ENCODE measurements at places on chromosomes 4 and X.

- DNase-seq: no peak
Measured at GRCh38 chrX:132539611-132540010, 50.8 kb upstream of the MBNL3 start.

- DNase-seq: no peak
Measured at GRCh38 chr4:56940971-56941370, 33.3 kb downstream of the REST start.

- DNase-seq: no peak
Measured at GRCh38 chr4:181952478-181952877, 290.7 kb upstream of the TENM3 start.

- no peak for DNase-seq
Measured at GRCh38 chr4:78136109-78137081, 79.3 kb downstream of the FRAS1 start.

- no peak for DNase-seq
Measured at GRCh38 chr4:150585611-150586010, 3.7 kb downstream of the MAB21L2 start.

DNA sequence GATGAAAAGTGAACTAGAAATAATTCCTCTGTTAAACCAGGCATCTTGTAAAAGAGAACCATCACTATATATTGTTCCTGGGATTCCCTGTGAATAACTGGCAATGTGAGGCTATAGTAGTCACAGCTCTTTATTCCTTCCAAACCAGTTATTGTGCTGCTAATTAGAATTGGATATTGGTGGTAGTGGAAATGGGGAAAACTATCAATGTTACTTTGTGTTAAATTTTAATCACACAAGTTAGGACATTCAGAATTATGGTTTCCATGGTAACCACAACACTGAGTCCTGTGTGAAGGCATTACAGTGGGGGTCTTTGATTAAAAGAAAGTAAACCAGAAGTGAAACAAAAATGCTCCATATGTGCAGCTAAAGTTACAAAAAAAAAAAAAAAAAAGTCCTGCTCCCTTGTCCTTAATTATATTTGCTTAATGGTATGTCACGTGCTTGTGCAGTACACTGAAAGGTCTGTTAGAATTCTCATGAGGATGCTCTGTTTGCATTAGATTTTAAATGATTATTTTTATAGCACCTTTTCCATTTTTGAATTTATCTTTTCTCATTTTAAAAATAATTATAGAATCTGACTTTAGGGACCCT lies 200.4 kb downstream of the ADGRL3 start:
- no peak for DNase-seq

DNA sequence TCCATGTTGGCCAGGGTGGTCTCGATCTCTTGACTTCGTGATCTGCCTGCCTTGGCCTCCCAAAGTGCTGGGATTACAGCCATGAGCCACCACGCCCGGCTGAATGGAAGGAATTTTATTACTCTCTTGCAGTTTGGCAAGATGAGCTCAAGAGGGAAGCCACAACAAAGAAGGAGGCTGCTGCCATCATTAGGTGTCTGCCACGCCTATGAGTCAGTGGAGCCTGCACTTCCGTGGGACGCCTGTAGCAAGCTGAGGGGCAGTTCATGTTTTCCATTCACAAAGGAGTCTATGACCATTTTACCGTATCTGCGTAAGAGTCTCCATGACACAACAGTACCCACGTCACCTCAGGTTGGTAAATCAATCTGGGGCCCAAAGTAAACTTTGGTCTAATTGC lies 51.2 kb upstream of the CHRNA9 start:
- DNase-seq: no peak

GRCh38 chr4:61522312-61522711 lies 322.2 kb downstream of the ADGRL3 start:
- DNase-seq: no peak

- DNase-seq: no peak
Measured at GRCh38 chr4:103046416-103047290, 27.1 kb upstream of the SLC9B1 start.

- DNase-seq: no peak
Measured at GRCh38 chrX:31112226-31112999, 40.6 kb upstream of the FTHL17 start.

DNA sequence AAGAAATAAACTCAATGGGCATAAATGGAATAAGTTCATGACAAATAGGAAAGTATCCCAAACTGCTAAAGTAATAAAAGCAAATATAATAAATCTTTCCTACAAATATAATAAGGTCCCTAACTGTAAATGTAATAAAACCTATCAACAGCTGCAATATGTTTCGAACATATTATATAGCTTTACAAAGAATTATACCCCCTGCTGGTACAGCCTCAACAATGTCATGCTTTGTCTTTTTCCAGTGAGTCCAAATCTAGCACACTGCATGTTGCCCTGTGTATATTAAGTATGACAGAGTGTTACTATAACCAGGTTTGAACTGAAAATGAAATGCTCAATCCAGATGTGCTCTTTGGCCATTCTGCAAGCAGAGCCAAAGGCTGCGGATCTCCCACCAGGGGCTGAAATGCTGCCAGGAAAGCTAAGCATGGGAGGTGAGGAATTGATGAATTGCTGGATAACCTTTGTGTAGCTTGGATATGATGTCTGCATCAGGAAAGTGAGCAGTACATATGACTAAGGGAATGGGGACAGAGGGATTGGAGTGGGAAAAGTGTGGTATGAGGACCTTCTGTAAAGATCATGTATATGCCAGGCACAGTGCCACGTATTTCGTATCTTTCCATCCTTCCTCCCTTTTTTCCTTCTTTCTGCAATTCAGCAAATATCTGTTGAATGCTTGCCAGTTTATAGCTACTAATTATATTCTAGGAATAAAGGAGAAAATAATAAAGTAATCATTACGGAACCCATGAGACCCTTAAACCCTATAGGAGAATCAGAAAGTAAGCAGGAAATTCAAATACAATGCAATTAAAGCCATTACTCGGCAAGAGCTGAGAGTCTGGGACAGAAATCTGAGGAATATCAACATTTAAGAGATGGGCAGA lies 954.6 kb upstream of the LCORL start:
- no peak for DNase-seq

DNA sequence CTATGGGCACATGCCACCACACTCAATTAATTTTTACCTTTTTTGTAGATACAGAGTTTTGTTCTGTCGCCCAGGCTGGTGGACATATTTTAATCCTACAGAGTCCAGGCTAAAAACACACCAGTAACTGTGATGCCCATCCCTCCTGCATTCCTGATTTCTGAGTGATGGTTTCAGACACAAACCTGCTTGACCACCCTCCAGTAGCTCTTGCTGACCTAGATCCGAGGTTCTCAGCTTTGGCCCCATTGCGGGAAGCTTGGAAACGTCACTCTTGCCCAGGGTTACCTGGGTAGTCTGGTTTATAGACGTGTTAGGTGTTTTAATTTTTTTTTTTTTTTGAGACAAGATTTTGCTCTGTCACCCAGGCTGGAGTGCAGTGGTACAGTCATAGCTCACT lies 7.5 kb downstream of the CD99 start:
- no peak for DNase-seq

- DNase-seq: no peak
Measured at GRCh38 chr4:152996111-152996571, 60.0 kb downstream of the FHDC1 start.

- no peak for DNase-seq
Measured at GRCh38 chrX:86455495-86455894, 307.2 kb downstream of the DACH2 start.

GRCh38 chr4:152352215-152352614 lies 183.7 kb downstream of the FBXW7 start:
- DNase-seq: no peak

DNA sequence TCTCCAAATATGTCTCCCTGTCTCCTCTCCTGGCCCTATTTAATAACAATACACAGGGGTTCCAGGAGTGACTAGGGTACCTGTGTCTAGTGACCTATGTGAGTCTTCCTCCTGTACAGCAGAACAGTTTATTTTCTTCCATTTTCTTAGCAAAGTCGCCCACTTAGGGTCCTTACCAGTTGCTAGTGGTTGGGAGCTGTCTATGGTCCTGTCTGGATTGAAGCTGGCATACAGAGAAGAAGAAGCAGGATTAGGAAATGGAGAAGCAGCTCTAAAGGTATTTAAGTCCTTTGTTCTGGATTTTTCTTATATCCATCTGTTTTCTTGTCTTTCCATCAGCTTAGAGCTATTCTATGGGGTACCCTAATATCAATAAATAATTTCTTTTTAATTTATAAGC lies 587.1 kb upstream of the CPEB2 start:
- DNase-seq: no peak

GRCh38 chrX:134032441-134032840 lies 47.0 kb upstream of the GPC3 start:
- DNase-seq: no peak

GRCh38 chr4:96194993-96195392 lies 355.1 kb downstream of the PDHA2 start:
- no peak for DNase-seq

- no peak for DNase-seq
Measured at GRCh38 chr4:145420595-145421214, 60.9 kb upstream of the SMAD1 start.

DNA sequence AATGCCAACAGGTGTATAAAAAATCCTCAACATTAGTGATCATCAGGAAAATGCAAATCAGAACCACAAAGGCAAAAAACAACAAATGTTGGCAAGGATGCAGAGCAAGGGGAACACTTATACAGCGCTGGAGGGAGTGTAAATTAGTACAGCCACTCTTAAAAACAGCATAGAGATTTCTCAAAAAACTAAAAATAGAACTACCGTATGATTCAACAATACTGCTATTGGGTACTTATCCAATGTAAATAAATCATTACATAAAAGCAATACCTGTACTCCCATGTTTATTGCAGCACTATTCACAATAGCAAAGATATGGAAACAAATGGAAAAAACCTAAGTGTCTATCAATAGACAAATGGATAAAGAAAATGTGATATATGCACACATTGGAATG lies 171.3 kb downstream of the SLC7A11 start:
- DNase-seq: no peak

DNA sequence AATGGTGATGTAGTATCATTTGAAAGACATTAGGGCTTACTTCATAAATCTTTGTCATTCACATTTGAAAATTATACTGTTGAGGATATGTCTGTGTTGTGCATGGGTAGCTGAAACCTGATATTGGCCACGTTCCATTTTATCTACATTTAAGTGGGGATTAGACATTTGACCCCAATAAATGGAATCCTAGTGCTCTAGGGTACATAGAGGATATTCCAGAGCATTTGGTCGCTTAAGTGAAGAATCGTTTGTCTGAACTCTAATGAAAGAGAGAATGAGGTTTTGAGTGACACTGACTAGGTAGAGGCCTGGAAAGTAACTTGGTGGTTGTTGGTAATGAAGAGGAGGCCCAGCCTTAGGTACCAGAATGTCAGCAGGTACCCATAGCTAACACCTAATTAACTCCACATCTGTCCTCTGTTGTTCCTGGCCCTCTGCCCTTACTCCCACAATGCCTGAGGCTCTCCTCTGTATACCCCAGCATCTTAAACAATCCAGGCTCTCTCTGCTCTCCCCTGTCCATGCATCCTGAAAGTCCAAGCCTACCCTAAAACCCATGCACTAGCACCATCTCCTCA lies 299.5 kb upstream of the KLF3 start:
- no peak for DNase-seq

GRCh38 chrX:82442281-82442680 lies 1065.8 kb upstream of the POU3F4 start:
- no peak for DNase-seq

- DNase-seq: no peak
Measured at GRCh38 chrX:54808109-54808604, 612 bp downstream of the MAGED2 start.

GRCh38 chr4:86592553-86593249 lies 1.4 kb upstream of the PTPN13 start:
- no peak for DNase-seq

DNA sequence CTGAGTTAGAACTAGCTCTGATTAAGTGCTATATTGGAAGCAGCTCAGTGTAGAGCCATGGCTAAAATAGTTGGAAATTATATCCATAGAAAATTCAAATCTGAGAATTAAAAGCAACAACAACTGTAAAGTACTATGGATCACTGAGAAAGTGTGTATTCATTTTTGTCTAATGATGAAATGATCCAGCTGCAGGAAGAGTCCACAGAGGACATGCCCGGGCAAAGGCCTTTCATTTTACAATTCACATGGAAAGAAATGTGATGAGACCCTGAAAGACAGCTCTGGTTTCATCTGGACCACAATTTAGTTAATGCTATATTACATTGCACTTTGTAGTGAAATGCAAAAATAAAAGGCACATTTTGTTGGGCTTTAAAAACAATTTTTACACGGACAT lies 196.8 kb upstream of the FAT1 start:
- no peak for DNase-seq

DNA sequence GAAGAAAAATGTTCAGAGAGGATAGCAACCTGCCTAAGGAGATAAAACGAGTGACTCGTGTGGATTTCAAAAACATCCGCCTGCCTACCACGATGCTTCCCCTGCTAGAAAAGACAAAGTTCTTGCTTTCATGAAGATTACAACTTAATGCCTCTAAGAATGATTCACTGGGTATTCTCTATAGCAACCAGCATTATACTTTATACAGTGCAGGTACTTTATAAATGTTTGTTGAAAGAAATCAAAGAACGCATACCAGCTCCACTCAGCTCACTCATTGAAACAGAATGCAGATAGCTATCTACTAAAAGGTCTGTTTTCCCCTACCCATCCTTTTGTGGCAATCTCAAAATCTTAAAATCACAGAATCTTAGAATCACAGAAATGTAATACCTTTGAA lies 33.7 kb downstream of the GASK1B start:
- DNase-seq: no peak

GRCh38 chr4:120964596-120964995 lies 42.1 kb upstream of the PRDM5 start:
- DNase-seq: no peak

DNA sequence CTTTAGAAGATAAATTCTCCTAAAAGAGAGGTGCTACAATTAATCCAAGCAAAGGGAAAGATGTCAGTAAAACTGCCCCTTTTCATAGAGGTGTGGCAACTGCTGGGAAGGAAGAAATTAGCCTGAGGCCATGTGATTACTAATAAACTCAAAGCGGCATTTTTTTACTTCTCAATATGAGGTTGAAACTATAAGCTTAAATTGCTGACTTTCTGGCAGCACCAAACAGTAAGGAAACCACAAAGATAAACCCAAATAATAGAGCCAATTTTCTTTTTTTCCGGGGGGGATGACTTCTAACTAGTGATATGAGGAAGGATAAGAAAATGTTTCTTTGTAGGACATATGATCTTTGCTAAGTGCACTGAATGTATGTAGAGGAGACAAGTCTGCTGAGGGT lies 30.9 kb downstream of the AR start:
- DNase-seq: no peak

GRCh38 chr4:87213421-87214075 lies 6.9 kb downstream of the KLHL8 start:
- no peak for DNase-seq

GRCh38 chrX:14832151-14832550 lies 40.7 kb downstream of the FANCB start:
- no peak for DNase-seq

GRCh38 chrX:115713460-115713859 lies 152.5 kb downstream of the PLS3 start:
- no peak for DNase-seq

GRCh38 chr4:83219344-83220331 lies 65.0 kb downstream of the COQ2 start:
- no peak for DNase-seq
